Heart left ventricle (tissue), 16 donors: ENCODE measurements at places on chromosomes 7 and 10.

DNA sequence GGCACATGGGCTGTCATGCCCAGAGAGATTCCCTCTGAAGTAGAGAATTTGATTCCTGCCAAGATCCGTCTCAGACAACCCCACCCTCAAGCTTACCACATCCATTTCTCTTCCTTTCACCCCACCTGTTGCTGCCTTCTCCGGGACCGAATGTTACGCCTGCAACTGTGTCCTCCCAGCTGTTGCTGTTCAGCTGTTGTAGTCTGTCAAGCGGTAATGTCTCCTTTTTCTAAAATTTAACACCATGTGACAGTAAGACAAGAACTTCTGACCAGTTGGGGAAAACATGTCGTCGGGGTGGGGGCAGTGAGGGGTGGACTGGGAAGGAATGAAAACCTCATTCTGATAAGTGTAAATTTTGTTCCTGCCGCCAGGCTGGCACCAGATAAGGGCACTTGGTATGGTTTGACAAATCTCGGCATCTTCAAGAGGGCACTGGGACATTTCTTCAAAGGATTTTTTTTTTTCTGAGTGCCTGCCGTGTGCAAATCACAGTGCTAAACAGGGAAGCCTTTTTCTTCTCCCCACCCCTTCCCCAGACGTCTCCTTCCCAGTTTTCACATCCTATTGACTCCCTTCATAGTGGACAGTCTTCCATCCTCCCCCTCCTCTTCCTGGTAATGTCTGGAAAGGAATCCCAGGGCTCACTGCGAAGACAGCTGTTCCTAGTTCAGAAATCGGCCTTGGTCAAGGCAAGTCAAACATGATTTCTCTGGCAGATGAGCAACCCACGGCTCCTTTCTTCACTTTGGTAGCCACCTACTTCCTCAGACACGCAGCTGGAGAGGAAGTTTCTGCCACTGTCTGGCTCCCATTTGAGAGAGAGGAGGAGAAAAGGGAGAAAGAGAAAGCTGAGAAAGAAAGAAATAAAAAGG lies 5.0 kb upstream of the CELF2 start:
- peaks cover 41% of the 10 kb centered on the region for H3K4me1 ChIP-seq
- no peaks in the 10 kb centered on the region for H3K36me3 ChIP-seq
- DNase-seq = no peak
- peak overlapping the region; percentile 55 for H3K27ac ChIP-seq
- H3K27me3 ChIP-seq = no peaks in the 10 kb centered on the region

DNA sequence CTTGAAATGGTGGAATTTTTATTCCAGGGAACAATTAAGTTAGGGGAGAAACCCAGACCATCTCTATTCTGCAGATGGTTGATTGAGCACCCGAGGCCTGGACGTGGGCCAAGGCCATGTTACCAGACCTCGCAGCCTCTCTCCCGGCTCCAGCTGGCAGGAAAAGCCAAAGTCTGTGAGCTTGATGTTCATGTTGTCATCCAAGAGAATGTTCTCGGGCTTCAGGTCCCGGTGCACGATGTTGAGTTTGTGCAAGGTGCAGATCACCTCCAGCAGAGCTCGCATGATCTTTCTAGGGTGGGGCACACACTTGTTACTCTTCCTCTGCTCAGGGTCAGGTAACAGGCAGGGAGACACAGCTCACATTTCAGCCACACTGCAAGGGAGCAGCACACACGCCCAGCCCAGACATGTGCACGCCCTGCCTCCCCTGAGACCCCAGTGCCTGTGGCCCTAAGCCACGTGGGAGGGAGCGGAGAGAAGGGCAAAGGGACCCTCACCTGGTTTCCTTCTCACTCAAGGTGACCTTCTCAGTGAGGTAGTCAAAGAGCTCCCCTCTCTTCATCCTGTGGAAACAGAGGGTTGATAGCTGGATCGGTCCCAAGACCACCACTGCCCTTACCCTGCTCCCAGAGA lies 9.5 kb downstream of the PHKG1 start:
- H3K36me3 ChIP-seq = no peaks in the 10 kb centered on the region
- H3K27me3 ChIP-seq = no peaks in the 10 kb centered on the region

DNA sequence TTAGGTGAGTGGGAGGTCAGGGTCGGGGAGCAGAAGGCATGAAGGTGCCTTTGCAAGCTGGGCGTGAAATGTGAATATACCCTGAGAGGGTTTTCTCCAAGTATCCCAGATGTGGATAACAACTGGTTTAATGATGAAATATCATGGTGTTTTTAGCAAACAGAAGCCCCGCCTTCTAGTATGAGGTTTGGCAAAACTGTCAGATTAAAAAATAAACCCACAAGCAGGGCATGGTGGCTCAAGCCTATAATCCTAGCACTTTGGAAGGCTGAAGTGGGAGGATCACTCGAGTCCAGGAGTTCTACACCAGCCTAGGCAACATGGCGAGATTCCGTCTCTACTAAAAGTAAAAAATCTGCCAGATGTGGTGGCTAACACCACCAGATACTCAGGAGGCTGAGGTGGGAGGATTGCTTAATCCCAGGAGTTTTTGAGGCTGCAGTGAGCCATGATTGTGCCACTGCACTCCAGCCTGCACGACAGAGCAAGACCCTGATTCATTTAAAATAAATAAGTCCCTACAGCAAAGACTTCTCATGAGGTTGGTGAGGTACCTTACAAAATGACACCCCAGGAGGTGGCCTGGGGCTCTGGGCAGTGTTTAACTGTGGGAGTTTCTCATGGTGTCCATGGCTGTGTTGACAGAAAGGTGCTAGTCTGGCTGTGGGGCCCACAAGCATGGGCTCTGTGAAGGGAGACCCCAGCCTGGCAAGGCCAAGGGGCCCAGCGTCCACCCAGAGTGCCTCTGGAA lies 6.7 kb upstream of the PWWP2B start:
- peaks cover 3% of the 10 kb centered on the region for H3K4me1 ChIP-seq
- no peaks in the 10 kb centered on the region for H3K36me3 ChIP-seq
- no peak for DNase-seq
- H3K27me3 ChIP-seq = no peaks in the 10 kb centered on the region

GRCh38 chr7:158416283-158416933 lies 171.2 kb downstream of the PTPRN2 start:
- no peaks in the 10 kb centered on the region for H3K4me1 ChIP-seq
- DNase-seq = no peak
- H3K4me3 ChIP-seq = no peak overlapping the region
- no peak overlapping the region for H3K27ac ChIP-seq
- no peaks in the 10 kb centered on the region for H3K36me3 ChIP-seq

DNA sequence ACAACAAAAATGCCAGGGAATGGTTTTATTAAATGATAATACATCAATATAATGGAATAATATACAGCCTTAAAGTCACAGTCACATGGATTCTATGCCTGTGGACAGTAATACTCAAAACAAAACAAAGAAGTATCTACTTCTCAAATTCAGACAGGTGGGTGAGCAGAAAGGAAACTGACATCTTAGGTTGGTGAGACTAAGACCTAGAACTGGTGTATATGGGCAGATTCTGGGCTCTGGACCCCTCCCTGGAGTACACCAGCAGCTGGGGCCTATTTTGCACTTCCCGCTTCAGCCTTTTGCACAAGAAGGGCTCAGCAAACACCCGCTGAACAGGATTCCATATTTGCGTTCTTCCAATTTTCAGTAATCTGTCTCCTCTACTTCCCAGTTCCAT lies 5.4 kb upstream of the FIS1 start:
- peaks cover 34% of the 10 kb centered on the region for H3K4me1 ChIP-seq
- H3K36me3 ChIP-seq = no peaks in the 10 kb centered on the region
- no peak overlapping the region for H3K27ac ChIP-seq

DNA sequence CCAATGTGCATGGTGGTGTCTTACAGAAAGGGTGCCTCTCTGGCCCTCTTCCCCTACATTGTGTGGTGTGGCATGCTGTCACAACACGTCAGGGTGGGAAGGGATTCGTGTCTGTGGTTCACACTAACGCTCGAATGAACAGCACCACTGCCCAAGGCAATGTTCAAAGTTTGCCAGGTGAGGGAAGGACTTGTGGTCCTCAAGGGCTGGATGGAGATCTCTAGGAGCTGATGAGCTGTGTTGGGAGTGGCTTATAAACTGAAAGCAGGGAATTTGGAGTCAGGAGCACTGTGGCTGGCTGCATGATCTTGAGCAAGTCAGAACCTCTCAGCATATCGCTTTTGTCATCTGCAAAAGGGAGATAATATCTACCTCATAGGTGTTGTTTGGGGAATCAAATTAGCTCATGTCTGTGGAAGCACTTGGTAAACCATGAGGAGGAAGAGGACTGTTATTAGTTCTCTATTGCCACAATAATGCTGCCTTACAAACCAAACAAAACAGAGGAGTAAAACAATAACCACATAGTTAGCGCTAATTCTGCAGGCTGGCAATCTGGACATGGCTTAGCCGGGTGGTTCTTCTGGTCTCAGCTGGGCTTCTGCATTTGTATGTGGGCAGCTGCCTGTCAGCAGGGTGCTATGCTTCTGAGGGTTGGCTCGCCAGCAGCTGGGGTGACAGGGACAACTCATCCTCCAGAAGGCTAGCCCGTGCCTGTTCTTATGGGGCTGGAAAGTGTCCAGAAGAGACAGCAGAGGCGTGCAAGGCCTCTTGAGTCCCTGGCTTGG lies 22.9 kb upstream of the C10orf105 start:
- no peak for DNase-seq
- H3K36me3 ChIP-seq = no peaks in the 10 kb centered on the region
- H3K27ac ChIP-seq = no peak overlapping the region

DNA sequence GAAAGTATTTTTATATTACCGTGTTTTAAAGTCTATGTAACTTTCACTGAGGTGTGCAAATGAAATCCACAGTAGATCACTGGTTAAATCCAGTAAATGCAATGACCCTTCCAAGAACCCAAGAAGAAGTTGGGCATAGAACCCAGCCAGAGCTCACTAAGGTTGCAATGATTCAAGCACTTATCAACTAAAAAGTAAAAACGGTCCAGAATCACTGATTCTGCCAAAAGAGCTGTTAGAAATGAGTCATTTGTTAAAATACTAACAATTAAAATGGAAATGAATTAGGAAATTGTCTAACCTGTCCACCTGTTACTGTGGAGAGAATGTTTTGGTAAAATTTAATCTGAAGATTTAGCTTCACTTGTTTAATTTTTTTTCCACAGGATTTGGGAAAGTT lies 74.4 kb downstream of the ANK3 start:
- H3K4me3 ChIP-seq = no peak overlapping the region
- no peak overlapping the region for H3K27ac ChIP-seq
- no peaks in the 10 kb centered on the region for H3K27me3 ChIP-seq
- H3K4me1 ChIP-seq = peaks cover 8% of the 10 kb centered on the region
- DNase-seq = no peak
- H3K36me3 ChIP-seq = no peaks in the 10 kb centered on the region
